Parietal lobe (tissue), 2 donors: ENCODE measurements at places on chromosomes 6 and 20. TPM values are rescaled to one million over a fixed set of nuclear protein-coding genes. Genes with fewer than 3 reads are reported as not detected.

The RSPO4 gene
- total RNA-seq, result not detected

The CHD6 gene
- total RNA-seq, result 105 TPM

The RHAG gene
- 0.31 TPM for total RNA-seq

The PRIM2 gene
- 26.6 TPM for total RNA-seq

The ANGPT4 gene
- total RNA-seq, result not detected

The VWA7 gene
- total RNA-seq, result 0.31 TPM
